ENCODE measurements at places on chromosomes 3 and 15. TPM values are rescaled to one million over a fixed set of nuclear protein-coding genes. Genes with fewer than 3 reads are reported as not detected.

The LCTL gene
- 0.54 TPM for polyA plus RNA-seq

The ITGA11 gene
- 4.8 TPM for polyA plus RNA-seq

The AMOTL2 gene
- 64.7 TPM for polyA plus RNA-seq

The GABRR3 gene
- not detected for polyA plus RNA-seq

The MAGI1 gene
- polyA plus RNA-seq, result 68.9 TPM

The MEX3B gene
- 24.2 TPM for polyA plus RNA-seq

The PP2D1 gene
- polyA plus RNA-seq, result 1.1 TPM

The TM4SF1 gene
- 39.4 TPM for polyA plus RNA-seq

The MESP1 gene
- 16.5 TPM for polyA plus RNA-seq

The NRROS gene
- polyA plus RNA-seq, result 3.4 TPM

The PLA2G4F gene
- 0.25 TPM for polyA plus RNA-seq

The BCHE gene
- polyA plus RNA-seq, result 36.0 TPM
